Liver (tissue), 10 donors: ENCODE measurements at places on chromosomes 4 and X. TPM values are rescaled to one million over a fixed set of nuclear protein-coding genes. Genes with fewer than 3 reads are reported as not detected.

DNA sequence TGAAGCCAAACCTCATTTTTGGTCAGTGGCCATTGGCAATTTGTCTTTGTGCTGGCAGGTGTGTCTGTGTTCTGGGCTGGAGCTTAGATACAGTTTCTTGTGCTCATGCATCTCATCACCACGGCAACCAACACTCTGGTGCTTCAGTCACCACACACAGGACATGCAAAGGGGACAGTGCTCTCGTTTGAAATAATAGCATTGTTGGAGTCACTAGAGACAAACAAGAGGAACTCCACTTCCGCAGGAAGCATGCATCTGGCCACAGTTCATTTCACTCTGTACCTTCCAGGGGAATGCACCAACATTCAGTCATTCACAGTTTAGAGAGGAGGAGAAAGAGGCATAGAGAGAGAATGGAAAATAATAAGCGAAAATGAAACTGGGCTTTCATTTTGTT is 267.4 kb downstream of the ANK2 start:
- no peaks in the 10 kb centered on the region for H3K4me1 ChIP-seq
- no peak overlapping the region for H3K27ac ChIP-seq
- no peak overlapping the region for H3K4me3 ChIP-seq
- no peaks in the 10 kb centered on the region for H3K36me3 ChIP-seq
- no peak for DNase-seq

DNA sequence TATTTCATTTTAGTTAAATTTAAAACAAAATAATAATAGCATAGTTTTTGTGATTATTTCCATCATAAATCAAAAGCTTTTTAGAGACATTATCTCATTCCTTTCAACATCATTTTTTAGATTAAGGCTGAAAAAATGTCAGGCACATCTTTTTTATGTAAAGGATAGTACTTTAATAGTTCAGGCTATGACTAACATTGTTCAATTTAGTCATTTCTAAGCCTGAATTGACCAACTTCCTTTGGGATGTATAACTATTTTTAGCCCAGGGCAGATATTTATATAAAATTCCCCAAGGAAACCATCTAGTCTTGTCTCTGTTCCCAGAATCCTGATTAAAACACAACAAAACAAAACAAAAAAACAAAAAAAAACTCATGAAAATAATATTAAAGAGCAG is 145.6 kb upstream of the PCDH18 start:
- H3K4me1 ChIP-seq, result no peaks in the 10 kb centered on the region
- no peaks in the 10 kb centered on the region for H3K36me3 ChIP-seq
- no peak overlapping the region for H3K27ac ChIP-seq
- no peak overlapping the region for H3K4me3 ChIP-seq
- no peaks in the 10 kb centered on the region for H3K27me3 ChIP-seq

- H3K27me3 ChIP-seq, result no peaks in the 10 kb centered on the region
- H3K36me3 ChIP-seq, result no peaks in the 10 kb centered on the region
- peak overlapping the region; percentile 68 for H3K4me3 ChIP-seq
- H3K27ac ChIP-seq, result no peak overlapping the region
- no peak for DNase-seq
- no peaks in the 10 kb centered on the region for H3K4me1 ChIP-seq
Measured at GRCh38 chrX:18424482-18425198, 768 bp upstream of the CDKL5 start.

DNA sequence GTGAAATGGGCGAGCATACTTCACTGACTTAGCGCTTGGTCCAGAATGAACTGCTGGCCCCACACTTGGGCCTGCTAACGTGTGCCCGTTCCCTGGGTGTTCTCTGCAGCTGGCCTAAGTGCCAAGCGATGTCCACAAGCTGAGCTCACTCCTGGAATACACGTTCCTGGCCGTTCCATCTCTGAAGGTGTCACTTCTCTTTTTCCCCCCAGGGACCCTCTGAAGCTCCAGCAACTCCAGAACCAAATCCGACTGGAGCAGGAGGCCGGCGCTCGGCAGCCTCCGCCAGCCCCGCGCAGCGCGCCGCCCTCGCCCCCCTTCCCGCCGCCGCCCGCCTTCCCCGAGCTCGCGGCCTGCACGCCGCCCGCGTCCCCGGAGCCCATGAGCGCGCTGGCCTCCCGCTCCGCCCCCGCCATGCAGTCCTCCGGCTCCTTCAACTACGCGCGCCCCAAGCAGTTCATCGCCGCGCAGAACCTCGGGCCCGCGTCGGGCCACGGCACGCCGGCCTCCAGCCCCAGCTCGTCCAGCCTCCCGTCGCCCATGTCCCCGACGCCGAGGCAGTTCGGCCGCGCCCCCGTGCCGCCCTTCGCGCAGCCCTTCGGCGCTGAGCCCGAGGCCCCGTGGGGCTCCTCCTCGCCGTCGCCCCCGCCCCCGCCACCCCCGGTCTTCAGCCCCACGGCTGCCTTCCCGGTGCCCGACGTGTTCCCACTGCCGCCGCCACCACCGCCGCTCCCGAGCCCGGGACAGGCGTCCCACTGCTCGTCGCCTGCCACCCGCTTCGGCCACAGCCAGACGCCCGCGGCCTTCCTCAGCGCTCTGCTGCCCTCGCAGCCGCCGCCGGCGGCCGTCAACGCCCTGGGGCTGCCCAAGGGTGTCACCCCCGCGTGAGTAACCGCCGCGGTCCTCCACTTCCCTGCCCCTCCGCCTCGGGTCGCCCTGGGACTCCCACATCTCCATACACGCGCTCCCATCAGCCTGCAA is 132.3 kb downstream of the CBR4 start:
- H3K36me3 ChIP-seq, result no peaks in the 10 kb centered on the region
- H3K4me1 ChIP-seq, result peaks cover 3% of the 10 kb centered on the region
- peak; percentile 60 for DNase-seq
- H3K27me3 ChIP-seq, result no peaks in the 10 kb centered on the region

GRCh38 chr4:68494688-68495087 is 47.4 kb downstream of the TMPRSS11E start:
- no peak overlapping the region for H3K27ac ChIP-seq
- peaks cover 8% of the 10 kb centered on the region for H3K4me1 ChIP-seq
- no peaks in the 10 kb centered on the region for H3K36me3 ChIP-seq
- H3K27me3 ChIP-seq, result no peaks in the 10 kb centered on the region
- H3K4me3 ChIP-seq, result no peak overlapping the region

DNA sequence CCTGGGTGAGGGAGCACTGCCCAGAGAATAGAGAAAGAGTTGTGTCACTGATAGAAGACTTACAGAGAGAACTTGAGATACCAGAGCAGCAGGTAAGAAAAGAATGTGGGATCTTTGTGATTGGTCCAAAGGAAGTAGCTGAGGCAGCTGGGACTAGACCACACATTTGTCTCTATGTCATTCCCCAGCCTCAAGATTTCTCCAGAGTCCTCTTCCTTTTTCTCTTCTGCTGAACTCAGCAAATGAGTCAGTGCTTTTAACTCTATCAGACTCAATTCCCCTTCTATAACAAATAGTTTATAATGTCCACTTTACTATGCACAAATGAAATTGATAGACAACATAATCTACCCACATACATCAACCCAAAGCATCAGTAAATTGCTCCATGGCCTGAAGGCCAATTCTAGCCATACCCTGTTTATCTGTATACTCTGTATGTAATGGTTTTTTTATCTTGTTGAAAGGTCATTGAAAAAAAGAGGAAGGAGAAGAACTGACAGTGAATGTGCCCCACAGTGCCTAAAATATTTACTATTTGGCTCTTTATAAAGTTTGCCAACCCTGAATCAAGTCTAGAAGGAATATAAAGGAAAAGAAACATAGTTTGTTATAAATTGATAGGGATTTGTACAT is 38.2 kb downstream of the ETDC start:
- H3K4me3 ChIP-seq, result no peak overlapping the region
- no peaks in the 10 kb centered on the region for H3K27me3 ChIP-seq
- H3K4me1 ChIP-seq, result peaks cover 7% of the 10 kb centered on the region
- no peak for DNase-seq
- peaks cover 8% of the 10 kb centered on the region for H3K36me3 ChIP-seq

DNA sequence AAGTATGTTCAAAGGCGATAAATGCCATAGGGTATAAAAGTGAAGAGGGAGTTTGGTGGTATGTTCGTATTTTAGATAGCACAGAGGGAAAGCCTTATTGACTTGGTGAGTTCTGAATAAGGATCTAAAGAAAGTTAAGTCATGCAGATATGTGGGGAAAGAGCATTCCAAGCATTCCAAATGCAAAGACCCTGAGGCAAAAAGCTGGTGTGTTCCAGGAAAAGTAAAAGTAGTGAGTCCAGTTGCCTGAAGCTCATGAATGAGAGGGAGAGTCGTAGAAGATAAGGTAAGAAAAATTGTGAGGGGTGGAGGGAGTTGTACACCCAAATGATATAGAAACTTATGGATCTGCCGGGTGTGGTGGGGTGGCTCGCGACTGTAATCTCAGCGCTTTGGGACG is 426.7 kb downstream of the RPA4 start:
- no peak for DNase-seq
- no peak overlapping the region for H3K4me3 ChIP-seq
- no peaks in the 10 kb centered on the region for H3K4me1 ChIP-seq

- DNase-seq, result no peak
- H3K4me3 ChIP-seq, result no peak overlapping the region
- H3K27me3 ChIP-seq, result no peaks in the 10 kb centered on the region
- H3K36me3 ChIP-seq, result no peaks in the 10 kb centered on the region
- H3K4me1 ChIP-seq, result no peaks in the 10 kb centered on the region
Measured at GRCh38 chr4:134200811-134201215, 776 bp downstream of the PABPC4L start.

DNA sequence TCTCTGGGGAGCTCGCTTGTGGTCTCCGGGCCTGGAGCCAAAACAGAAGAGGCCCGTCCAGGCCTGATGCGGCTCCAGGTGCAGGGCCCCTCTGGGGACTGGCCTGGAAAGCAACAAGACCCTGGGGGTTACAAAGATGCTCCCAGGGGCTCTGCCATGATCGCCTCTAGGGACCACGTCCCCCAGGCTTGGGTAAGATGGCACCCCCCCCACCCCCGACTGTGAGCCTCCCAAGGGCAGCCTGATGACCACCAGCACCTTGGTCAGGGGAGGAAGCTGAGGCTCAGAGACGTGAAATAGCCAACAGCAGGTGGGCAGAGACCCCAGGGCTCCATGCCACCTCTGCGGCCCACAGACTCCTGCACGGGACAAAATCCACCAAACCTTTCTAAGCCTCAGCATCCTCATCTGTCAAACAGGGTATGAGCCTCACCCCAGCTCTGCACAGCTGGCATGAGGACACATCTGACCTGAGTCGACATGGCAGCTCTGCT is 25.4 kb downstream of the C4orf50 start:
- no peaks in the 10 kb centered on the region for H3K4me1 ChIP-seq
- H3K27me3 ChIP-seq, result peaks cover 2% of the 10 kb centered on the region
- no peak overlapping the region for H3K4me3 ChIP-seq

GRCh38 chr4:14669371-14669770 is 332.9 kb upstream of the CPEB2 start:
- H3K27ac ChIP-seq, result no peak overlapping the region
- no peak overlapping the region for H3K4me3 ChIP-seq
- no peaks in the 10 kb centered on the region for H3K27me3 ChIP-seq
- no peaks in the 10 kb centered on the region for H3K36me3 ChIP-seq
- H3K4me1 ChIP-seq, result no peaks in the 10 kb centered on the region
- no peak for DNase-seq

DNA sequence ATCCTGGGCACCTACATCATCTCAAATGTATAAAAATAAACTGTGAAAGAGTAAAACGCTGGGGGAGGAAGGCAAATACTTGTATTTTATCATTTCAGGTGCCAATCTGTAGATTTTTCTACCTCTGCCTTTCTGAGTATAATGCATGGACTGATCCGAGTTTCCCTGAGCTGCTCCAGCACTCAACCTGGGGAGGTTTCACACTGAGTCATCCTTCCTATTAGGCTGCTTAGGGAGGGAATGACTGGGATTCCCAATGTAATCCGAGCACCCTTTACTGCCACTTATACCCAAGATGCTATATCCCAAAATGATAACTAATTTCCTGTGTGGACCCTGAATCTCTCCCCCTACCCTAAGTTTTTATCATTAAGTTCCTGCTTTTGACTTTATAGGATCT is 126.6 kb downstream of the HNRNPD start:
- no peak for DNase-seq
- H3K4me3 ChIP-seq, result no peak overlapping the region
- no peaks in the 10 kb centered on the region for H3K4me1 ChIP-seq
- H3K27ac ChIP-seq, result no peak overlapping the region

DNA sequence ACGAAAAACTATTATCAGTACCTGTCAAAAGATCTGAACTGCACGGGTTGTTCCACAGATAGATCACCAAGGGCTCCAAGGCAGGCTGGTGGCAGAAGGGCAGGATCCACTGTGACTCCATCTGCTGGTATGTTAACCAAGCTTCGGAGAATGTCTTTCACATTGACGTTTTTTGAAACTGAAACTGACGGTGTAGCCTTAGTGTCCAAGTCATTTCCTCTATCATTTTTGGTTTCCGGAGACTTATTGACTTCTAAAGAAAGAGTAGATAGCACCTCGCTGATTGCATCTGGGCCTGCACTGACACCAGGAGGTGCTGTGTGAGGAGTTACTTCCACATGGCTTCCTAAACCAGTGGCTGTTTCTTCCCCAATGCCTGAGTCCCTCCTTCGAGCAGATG is 186.9 kb downstream of the LRBA start:
- no peak for DNase-seq
- H3K36me3 ChIP-seq, result peaks cover 13% of the 10 kb centered on the region
- H3K27ac ChIP-seq, result no peak overlapping the region
- H3K4me1 ChIP-seq, result no peaks in the 10 kb centered on the region
- H3K4me3 ChIP-seq, result no peak overlapping the region
- H3K27me3 ChIP-seq, result no peaks in the 10 kb centered on the region

GRCh38 chr4:137274404-137274803 is 257.9 kb downstream of the PCDH18 start:
- no peaks in the 10 kb centered on the region for H3K4me1 ChIP-seq
- H3K36me3 ChIP-seq, result no peaks in the 10 kb centered on the region
- H3K27me3 ChIP-seq, result no peaks in the 10 kb centered on the region
- H3K4me3 ChIP-seq, result no peak overlapping the region

GRCh38 chr4:76532805-76533204 is 97.8 kb downstream of the SHROOM3 start:
- H3K27ac ChIP-seq, result no peak overlapping the region
- no peak overlapping the region for H3K4me3 ChIP-seq
- no peaks in the 10 kb centered on the region for H3K27me3 ChIP-seq
- H3K4me1 ChIP-seq, result peaks cover 10% of the 10 kb centered on the region
- no peaks in the 10 kb centered on the region for H3K36me3 ChIP-seq

- H3K4me3 ChIP-seq, result no peak overlapping the region
- no peak for DNase-seq
- no peaks in the 10 kb centered on the region for H3K4me1 ChIP-seq
- no peak overlapping the region for H3K27ac ChIP-seq
- H3K27me3 ChIP-seq, result no peaks in the 10 kb centered on the region
Measured at GRCh38 chr4:1321486-1321885, 25.5 kb upstream of the UVSSA start.

- no peak overlapping the region for H3K4me3 ChIP-seq
- H3K4me1 ChIP-seq, result peaks cover 18% of the 10 kb centered on the region
- H3K27ac ChIP-seq, result no peak overlapping the region
- no peak for DNase-seq
- H3K27me3 ChIP-seq, result no peaks in the 10 kb centered on the region
- H3K36me3 ChIP-seq, result peaks cover 7% of the 10 kb centered on the region
Measured at GRCh38 chrX:154430479-154430878, 2.0 kb downstream of the ATP6AP1 start.

GRCh38 chr4:110371016-110371770 is 104.8 kb upstream of the ENPEP start:
- H3K27ac ChIP-seq, result no peak overlapping the region
- H3K4me1 ChIP-seq, result no peaks in the 10 kb centered on the region
- H3K4me3 ChIP-seq, result no peak overlapping the region
- no peaks in the 10 kb centered on the region for H3K27me3 ChIP-seq
- H3K36me3 ChIP-seq, result no peaks in the 10 kb centered on the region
- no peak for DNase-seq

- no peak overlapping the region for H3K4me3 ChIP-seq
Measured at GRCh38 chr4:83115000-83115399, 471 bp upstream of the PLAC8 start.

Gene PPARGC1A
- 7.7 TPM for total RNA-seq

Gene SPINK2
- total RNA-seq, result not detected

Gene TMEM35A
- not detected for total RNA-seq

Gene NR0B1
- total RNA-seq, result not detected

Gene TAF7L
- not detected for total RNA-seq

Gene L1CAM
- total RNA-seq, result not detected

Gene RNF175
- total RNA-seq, result 0.65 TPM

Gene PCDH18
- 7.7 TPM for total RNA-seq
